ENCODE measurements at places on chromosomes 7 and 10.

- no peak for DNase-seq
Measured at GRCh38 chr10:47322300-47323061, at the start of gene GDF2. Gene GDF2 (plus strand): TSS chr10:47322454. CDS start chr10:47322669, 215 bp downstream.

GRCh38 chr7:150745086-150745485 is 7.9 kb downstream of the GIMAP5 start:
- DNase-seq: no peak

DNA sequence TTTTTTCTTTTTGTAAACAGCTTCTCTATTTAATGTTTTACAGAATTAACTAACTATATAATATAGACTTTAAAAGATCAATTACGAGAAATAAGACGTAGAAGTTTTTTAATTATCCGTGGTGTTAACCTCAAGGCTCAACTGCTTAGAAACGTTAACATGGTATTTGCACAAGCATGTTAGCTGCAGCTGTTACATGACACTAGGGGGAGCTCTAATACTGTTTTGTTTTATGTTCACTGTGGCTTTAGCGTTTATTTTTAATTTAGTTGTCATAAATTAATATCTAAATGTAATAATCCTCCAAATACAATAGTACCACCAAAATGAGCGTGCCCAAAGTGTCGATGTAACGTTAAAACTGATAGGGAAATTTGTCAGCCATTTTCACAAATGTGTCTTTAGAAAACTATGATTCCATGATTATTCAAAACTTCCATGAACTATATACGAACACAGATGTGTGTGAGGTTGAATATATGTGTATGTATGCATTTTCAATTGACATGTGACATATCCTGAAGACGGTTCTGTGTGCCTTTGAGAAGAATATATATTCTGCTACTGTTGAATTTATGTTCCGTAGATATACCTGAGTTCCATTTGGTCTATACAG is 828.8 kb upstream of the MBL2 start:
- no peak for DNase-seq

DNA sequence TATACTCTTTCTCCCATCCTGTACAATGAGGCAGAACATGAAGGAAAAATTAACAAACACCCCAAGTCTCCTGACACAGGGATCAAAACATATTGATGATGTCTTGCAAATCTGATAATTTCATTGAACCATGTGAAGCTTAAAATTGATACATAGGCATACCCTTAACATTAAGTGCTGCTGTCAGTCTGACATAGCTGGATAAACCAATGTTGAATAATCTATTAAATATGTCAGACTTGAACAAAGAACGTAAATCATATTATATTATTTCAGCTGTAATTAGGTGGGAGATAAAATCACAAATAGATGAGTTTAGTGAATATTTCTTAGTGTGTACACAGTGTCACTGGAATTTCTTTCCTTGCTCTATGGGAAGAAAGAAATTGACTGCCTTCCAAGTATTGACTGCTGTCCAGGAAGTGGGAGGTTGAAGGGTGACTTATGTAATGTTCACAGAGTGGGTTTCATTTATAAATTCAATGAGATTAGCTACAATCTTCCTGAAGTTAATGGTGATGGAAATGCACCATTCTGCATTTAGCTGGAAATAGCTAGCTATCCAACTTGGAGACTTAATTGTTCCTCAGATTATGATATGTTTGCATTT is 170.8 kb downstream of the AUTS2 start:
- DNase-seq: no peak

GRCh38 chr10:132434405-132435005 is 37.5 kb downstream of the PWWP2B start:
- peak; percentile 75 for DNase-seq

- no peak for DNase-seq
Measured at GRCh38 chr10:71789871-71790270, 16.6 kb upstream of the VSIR start.

- DNase-seq: no peak
Measured at GRCh38 chr7:98909487-98909886, 31.2 kb downstream of the TRRAP start.

DNA sequence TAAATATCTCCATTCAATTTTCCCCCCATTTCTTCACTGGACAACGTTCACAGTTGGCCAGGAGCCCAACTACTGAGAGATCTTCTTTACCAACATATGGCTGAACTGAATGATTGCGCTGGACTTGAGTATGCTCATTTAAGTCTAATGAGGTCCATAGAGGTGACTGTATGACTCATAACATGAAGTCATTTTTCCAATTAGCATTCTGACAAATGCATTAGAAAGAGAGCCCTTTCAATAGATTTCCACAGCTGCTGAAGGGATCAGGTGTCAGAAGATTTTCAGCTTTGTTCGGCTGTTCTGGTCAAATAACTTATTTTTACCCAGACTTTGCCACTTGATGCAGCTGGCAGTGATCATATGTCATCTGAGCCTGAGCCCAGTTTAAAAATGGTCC is 438.0 kb downstream of the ETV1 start:
- DNase-seq: no peak

GRCh38 chr10:109475711-109476421 is 447.4 kb downstream of the XPNPEP1 start:
- DNase-seq: no peak

DNA sequence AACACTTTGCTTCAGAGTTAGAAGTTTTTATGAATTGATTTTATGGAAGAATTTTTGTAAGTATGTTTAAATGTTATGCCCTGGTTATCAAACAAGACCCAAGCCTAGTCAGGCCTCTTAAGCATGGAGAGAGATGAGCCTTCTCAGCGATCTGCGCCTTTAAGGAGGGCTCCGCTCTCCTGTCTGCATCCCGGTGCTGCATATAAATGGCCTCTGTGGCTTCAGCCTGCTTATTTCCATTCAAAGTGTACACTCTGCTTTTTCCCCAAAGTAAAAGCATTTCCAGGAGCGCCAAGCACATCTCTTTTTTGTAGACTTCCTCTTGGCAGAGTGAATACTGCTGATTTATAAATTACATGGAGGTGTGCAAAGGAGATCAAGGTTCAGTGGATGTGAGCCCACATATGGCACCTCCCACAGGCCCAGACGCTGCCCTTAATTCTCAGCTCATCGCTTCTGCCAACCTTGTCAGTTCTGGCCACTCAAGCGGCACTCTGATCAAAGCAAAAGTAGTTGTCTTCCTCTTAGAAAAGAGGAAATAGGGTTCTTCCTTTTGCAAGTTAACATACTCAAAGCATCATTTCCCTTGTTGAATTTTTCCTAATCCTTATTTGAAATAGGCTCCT is 70.0 kb upstream of the SFMBT2 start:
- DNase-seq: no peak

DNA sequence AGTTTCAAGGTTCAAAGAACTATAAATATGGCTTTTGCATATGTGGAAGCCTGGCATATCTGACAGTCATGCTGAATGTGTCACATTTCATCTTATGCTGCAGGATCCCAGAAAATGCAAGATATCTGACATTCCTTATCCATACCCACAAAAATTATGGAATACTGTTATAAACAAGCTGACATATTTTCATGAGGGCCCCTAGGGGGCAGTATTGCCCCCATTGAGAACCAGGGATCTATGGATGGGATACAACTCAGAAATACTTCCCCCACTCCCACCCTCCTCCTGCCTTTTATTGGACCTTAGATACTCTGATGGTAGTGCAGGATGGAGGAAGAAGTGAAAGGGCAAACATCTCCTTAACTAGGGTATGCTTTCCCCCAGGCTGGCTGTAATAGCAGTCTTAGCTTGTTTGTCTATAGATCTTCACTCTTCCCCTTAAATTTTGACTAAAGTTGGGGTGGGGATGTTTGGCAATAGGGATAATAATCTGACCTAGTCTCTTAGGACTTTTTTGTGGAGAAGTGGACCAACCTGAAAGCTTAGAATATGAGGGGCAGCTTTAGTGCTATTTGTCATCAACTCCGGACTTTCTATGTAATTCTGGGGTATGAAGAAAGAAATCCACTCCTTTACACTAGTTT is 3.5 kb upstream of the GNGT1 start:
- no peak for DNase-seq

DNA sequence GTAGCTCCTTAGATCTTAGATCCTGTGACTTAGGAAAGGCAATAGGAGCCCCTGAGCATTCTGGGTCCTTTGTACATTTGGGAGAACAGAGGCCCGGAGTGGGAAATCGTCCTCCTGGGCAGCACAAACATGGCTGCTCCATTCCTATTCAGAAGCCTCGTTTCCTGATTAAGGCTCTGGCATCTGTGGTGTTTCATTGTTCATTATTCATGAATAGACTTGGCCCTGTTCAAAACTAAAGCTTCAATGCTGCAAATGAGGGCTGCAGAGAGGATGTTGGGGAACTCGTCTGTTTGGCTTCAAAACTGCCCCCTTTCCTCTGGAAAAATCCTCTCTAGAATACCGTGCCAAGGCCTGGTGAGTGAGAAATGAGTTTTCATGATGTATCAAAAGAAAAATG is 3.4 kb upstream of the HTRA1 start:
- DNase-seq: no peak

GRCh38 chr7:109663806-109664205 is 1094.1 kb downstream of the DNAJB9 start:
- DNase-seq: no peak

GRCh38 chr10:94138391-94138790 is 144.7 kb downstream of the PLCE1 start:
- no peak for DNase-seq

DNA sequence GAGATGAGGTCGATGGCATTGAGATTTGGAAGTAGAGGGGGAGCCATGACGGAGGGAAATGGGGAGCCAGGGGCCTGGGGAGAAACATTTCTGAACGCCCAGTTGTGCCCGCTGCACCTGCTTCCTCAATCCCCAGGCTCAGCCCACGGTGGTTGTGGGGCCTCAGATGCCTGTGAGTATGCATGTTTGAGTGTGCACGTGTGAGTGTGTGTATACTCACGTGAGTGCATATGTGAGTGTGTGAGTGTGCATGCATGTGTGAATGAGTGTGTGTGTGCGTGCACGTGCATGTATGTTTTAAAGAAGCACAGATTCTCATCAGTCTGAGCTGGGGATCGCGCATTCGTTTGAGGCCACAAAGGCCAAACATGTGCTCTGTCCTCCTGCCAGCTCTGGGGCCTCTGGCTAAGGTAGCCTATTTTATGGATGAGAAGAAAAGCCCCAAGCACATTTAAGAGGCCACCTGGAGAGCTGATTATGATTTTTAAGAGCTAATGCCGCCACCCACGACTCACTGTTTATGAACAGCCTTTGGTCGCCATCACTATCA is 154.8 kb downstream of the ARHGAP12 start:
- DNase-seq: no peak

- DNase-seq: peak; percentile 20
Measured at GRCh38 chr10:61784354-61785133, 117.0 kb upstream of the ARID5B start.

DNA sequence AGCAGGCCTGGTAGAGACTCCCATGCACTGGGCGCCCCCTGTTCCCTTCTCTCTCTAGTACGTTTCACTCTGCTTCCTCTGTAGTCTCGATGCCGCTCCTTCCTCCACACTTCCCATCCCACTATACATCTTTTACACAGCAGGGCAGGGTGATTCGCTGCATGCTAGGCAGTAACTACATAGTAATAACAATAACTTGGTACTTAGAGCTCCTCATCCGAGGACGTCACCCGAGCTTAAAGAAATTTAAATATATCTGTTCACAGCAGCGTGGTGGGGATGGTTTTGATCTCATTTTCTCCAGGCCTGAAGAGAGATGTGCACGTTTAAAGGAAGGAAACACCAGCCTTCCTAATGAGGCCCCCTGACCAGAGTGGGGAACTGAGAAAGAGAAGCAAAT is 276.9 kb downstream of the SKAP2 start:
- DNase-seq: no peak

GRCh38 chr7:129853661-129854268 is 99.0 kb downstream of the UBE2H start:
- no peak for DNase-seq

DNA sequence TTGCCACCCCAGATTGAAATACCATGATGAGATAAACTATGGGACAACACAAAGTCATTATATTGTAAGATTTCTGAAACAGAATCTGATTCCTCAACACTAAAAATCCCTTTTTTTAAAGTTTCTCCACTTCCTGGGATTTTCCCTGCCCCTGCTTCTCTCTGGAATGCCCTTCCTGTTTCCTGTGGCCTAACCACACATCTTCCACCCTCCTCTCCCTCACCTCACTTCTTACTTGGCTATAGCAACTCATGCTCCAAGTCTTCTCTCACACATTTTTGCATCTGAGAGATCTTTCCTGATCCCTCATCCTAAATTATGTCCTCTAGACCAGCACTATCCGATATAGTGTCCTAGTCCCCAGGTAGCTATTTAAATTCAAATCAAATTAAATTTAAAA is 4.1 kb upstream of the RELN start:
- DNase-seq: no peak

- DNase-seq: no peak
Measured at GRCh38 chr10:2953495-2953894, 113.9 kb upstream of the PFKP start.

DNA sequence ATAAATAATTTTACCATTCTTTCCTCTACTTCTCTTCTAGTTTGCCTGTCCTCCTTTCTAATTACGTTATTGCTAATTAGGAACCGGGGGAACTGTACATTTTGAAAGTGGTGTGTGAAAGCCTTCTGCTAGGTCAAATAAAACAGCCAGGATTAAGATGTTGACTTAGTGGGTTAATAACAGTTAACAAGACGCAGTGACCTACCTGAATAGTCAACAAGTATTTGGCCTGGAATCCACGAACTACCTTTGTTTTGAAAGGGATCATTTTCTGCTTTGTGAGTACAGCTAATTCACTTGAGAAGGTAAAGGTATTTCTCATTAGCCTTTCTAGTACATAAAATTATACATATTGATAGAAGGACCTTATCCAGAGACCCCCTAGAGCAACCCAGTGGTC is 139.9 kb downstream of the COL28A1 start:
- DNase-seq: no peak

- DNase-seq: no peak
Measured at GRCh38 chr10:78764436-78764835, 304.3 kb upstream of the ZMIZ1 start.

DNA sequence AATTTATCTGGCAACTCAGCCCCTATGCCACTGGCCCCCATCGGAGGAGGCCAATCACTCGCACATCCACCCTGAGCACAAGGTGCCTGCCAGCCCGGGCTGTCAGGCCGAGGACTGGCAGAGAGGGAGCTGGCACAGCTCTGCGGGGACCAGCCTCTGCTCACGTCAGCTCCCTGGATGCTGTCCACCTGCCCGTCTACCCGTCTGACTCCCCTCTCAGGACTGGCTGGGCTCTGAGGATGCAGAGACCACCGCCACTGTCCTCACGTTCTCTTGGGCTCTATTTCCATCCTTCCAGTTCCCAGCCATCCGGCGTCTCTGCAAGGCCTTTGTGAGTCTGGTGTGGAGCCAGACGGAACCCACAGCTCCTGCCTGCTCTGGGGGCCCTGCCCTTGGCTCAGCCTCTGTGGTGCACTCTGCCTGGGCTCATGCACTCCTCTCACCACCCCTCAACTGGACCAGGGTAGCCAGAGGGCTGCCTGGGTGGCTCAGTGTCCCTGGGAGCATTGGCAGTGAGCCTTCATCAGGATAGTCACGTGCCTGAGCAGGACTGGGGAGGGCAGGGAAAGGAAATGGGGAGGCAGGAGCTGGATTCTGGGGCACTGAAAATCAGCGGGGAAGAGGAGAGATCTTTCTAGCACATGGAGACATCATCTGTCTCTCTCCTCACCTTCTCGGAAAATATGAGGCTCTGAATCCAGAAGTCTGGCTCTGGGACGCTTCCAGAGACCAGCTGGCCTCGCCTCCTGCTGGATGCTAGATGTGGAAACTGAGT is 38.0 kb upstream of the PCBD1 start:
- no peak for DNase-seq

Measured in activated naive CD4-positive, alpha-beta T cell treated with anti-CD3 and anti-CD28 coated beads, Interleukin-2, amount 50 U/mL, for 16 hours (primary cell).